ENCODE measurements at places on chromosomes 2 and 18.

GRCh38 chr18:40094441-40094840 lies 1860.6 kb upstream of the PIK3C3 start:
- no peak for DNase-seq

DNA sequence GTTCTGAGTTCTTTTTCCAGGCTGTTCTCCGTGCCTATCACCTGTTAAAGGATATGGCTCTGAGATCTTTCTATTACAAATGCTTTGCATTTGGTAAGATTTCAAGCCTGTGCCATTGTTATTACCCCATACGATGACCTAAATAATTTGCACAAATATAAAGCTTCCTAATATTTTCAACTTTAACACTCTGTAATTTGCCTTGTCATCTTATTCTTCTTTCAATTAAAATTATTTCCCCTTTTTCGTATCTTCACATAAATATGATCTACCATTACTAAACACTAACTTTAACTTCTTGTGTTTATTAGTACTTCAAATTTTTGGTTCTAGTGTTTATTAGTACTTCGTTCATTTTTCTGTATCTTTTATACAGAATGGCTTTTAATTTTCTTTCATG lies 3.2 kb upstream of the MSL3B start:
- DNase-seq = no peak

GRCh38 chr18:24930971-24931370 lies 421.0 kb downstream of the ZNF521 start:
- no peak for DNase-seq

GRCh38 chr2:84223191-84223590 lies 235.9 kb downstream of the SUCLG1 start:
- no peak for DNase-seq

DNA sequence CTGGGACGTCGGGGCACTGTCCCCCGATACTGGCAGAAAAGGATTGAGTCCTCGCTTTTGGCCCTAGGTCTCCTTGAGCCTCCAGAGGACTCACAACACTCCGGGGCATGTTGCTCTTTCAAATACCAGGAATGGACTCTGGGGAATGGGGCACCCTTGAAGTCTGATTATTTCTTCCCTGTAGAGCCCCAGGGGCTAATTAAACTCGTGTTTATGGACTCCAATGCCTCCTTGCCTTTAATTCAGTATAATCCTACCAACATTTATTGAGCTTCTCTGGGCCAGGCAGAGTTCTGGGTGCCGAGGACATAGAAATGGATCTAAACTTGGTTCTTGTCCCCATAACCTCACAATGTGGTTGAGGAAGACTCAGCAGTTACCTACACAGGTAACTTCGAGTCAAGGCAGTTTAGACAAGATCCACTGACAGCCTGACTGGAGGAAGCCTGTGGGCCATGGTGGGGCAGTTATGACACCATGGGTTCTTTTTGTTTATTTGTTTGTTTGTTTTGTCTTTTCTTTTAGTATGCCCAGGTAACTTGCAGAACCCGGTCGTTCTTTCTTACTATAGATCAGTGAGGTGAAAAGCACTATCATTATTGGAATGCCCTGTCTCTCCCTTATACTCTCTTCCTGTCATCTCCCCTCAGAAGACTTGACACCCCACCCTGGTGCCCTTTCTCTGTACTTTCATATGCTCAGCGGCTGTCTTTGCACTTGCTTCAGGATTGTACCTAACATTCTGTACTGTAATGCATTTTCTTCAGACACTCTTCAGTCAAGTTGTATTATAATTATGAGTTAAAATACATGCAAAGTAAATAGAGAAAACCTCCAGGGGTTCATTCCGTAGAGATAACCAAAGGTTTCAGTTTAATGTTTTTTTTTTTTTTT lies 3.2 kb downstream of the CFLAR start:
- no peak for DNase-seq

DNA sequence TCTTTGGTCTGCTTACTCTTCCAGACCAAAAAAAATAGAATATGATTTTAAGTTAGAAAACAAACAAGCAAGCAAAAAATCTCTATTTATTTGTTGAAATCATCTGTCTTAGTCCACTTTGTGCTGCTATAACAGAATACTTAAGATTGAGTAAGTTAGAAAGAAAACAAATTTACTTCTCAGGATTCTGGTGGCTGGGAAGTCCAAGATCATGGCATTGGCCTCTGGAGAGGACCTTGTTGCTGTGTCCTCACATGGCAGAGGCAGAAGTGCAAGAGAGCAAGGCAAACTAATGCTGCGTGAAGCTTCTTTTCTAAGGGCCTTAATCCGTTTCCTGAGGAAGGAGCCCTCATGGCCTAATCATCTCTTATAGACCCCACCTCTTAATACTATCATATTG lies 156.2 kb downstream of the SPP2 start:
- no peak for DNase-seq

- no peak for DNase-seq
Observed at GRCh38 chr18:36460324-36460850, 162.9 kb downstream of the FHOD3 start.

DNA sequence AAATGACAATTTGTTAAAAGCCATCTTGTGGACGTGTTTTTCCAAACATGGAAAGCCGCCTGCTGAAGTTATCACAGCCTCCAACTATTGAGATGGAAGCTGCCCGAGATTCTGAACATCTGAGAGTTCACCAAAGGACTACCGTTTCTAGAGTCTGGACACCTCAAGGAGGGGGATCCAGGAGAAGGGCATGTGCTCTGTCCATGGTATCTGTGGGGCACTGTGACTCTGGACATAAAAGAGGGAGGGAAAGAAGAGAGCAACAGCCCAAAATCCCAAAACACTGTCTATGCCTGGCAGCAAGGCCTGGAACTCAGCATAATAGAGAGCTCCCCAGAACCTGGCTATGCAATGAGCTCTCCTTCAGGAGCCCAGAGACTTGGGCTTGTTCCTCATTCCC lies 319.9 kb downstream of the EN1 start:
- no peak for DNase-seq

- DNase-seq = no peak
Observed at GRCh38 chr18:31155498-31155897, 7.2 kb downstream of the DSC1 start.

GRCh38 chr2:166167449-166167848 lies 39.6 kb upstream of the SCN1A start:
- no peak for DNase-seq

GRCh38 chr2:82165377-82165776 lies 1860.8 kb upstream of the LRRTM1 start:
- no peak for DNase-seq
